Stimulated activated CD8-positive, alpha-beta memory T cell treated with anti-CD3 and anti-CD28 coated beads, Interleukin-15, amount 100 ng/mL, for 4 hours (primary cell): ENCODE measurements at places on chromosomes 16 and 17.

- DNase-seq, result no peak
Measured at GRCh38 chr17:57106107-57106835, 21.2 kb downstream of the AKAP1 start.

GRCh38 chr17:63436523-63437110 is 9.5 kb downstream of the CYB561 start:
- DNase-seq, result no peak

- no peak for DNase-seq
Measured at GRCh38 chr16:23784811-23785447, 30.1 kb downstream of the CHP2 start.

DNA sequence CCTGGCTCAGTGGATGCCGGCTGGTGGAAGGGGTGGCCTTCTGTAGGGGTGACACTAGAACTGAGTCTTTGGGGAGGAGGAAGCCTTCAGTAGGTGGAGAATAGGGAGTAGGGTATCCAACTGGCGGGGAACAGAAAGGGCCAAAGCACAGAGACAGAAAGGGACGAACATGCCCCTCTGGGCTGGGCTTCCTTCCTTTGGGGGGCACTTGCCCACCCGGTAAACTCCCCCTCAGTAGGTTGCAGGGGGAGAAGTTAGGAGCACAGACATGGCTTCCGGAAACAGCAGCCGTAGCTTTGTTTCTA is 774 bp downstream of the ENGASE start:
- no peak for DNase-seq

DNA sequence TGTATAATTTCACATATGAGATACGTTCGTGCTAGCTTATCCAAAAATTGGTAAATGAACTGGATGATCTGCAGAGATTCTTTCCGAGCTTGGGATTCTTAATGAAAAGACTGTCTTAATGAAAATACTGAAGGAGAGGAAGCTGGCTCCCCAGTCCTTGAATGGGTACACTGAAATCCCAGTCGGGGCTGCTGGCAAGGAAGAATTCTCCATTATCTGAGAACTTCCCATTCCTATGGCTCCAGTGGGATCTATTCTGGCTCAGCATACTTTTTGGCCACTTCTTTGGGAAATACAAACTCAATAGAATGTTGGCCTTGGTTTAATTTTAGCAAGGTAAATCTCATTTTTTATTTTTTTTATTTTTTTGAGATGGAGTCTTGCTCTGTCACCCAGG is 23.7 kb upstream of the SLC35B1 start:
- no peak for DNase-seq

DNA sequence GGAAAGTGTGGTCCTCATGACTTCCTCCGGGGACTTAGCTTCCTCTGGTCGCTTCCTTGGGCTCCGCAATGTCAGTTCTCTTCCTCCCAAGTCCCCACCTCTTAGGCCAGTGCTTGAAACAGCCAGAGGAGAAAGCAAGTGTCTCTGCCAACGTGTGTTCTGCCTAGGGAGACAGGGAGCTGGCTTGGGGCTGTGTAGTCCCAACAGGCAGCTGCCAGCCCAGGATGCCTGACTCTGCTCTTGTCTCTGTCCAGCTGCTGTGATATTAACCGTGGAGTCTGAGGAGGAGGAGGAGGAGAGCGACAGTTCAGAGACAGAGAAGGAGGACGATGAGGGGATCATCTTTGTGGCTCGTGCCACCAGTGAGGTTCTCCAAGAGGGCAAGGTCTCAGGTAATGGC is 13.5 kb upstream of the PLEKHG4 start:
- DNase-seq, result no peak

DNA sequence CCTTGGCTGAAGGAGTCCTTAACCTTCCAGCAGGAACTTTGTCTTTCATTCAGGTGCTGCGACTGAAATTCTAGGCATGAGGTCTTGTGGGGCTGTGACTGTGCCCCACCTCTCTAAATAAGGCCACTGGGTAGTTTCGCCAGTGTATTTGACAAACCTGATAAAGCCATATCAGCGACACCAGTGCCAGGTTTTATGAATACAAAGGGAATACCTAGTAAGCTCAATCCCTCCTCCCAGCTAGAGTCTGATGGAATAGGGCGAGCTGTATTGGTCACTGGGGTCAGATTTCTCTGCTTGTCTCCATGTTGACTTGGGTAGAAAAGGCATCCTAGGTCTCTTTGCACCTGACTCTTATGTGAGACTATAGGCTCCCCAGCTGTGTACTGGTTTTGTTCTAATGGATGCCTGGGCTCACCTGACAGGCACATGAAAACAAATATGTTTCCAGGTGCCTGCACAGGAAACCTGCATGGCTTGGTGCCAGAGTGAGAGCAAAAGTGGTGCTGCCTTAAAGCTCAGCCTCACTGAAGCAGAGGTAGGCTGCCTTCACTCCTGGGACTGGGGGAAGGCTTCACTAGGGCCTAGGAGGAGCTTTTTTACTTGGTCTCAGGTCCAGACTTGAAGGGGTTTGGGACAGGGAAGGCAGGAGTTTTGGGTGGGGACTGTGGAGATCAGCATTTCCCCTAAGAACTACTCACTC is 8.3 kb downstream of the SLC7A6 start:
- no peak for DNase-seq

GRCh38 chr16:88365244-88365865 is 17.4 kb upstream of the ZNF469 start:
- DNase-seq, result no peak

DNA sequence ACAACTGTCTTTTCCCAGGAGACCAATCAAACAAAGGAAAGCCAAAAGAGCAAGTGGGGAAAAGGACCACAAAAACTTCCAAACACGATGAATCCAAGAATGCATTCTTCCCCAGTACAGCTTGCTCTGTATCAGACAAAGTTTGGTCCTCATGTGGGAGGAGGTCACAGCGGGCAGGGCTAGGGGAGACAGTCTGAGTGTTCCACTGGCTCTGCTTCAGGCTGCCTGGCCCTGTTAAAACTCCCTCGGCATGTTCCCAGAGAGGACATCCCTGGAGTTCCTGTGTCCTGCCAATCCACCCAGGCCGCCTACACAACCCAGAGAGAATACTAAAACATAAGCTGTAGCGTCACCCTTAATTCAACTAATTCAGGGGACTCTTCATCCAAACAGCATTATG is 415.1 kb upstream of the DYNLRB2 start:
- DNase-seq, result no peak

DNA sequence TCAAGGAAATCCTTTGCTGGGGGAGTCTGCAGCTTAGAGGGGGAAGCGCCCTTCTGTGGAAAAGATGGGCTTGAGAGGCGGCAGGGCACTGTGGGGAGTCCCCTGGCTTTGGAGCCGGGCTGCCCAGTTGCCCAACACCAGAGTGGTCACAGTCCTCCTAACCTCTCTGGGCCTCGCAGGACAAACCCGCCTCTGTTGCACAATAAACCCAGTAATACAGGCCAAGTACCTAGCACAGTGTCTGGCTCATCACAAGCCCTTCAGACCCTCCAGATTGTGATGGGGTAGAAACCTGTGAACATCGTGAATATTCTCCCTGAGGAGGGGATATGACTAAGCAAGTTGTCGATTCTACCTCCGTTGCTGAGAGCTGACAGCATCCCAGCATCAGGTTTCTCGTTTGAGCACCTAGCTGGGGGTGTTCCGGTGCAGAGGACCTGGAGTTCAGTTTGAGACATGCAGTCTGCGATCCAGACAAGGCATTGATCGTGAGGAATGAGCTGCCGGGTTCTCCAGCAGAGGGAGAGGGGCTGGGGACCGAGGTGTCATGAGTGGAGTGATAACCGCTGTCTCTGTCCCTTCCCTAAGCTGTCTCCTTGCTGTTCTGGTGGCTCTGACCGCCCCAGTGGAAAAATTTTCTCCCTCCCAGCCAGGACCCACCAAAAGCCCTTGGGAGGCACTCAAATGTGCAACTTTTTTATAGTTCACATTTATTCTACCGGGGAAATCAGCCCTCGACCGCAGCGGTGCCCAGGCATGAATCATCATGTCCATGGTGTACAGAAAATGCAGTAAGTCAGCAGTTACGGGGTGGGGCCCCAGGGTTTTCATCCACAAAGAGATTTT is 161.9 kb downstream of the WSCD1 start:
- DNase-seq, result no peak

DNA sequence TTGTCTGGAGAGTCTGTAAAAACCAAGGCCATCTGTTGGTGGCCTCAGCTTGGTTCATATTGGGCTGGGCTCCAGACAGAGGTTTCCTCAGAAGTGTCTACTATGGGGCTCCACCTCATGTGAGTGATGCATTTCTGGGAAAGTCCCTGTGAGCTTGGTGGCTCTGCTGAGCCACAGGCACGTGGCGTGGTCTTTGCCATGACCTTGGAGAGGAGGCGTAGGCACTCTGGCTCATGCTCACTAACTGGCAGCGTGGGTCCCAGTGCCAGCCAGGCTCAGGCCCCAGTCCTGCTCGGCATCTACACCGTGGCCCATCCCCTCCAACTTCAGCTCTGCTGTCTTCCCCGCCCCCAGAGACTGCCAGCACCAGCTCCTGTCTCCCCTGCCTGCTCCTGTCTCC is 10.7 kb upstream of the SMTNL2 start:
- DNase-seq, result peak; percentile 54

DNA sequence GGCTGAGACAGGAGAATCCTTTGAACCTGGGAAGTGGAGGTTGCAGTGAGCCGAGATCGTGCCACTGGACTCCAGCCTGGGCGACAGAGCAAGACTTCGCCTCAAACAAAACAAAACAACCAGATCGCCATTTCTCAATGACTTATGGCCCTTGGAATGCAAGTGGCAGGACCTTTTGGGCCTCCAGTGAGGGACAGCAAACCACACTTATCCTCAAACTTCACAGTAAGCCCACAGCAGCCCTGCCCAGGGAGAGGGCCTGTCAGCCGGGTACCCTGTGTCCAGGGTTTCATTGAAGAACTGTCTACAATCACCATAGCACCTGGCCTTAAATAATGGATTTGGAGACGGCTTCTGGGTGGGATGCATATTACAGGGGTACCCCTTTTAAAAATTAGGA is 11.7 kb downstream of the TRAF4 start:
- no peak for DNase-seq

DNA sequence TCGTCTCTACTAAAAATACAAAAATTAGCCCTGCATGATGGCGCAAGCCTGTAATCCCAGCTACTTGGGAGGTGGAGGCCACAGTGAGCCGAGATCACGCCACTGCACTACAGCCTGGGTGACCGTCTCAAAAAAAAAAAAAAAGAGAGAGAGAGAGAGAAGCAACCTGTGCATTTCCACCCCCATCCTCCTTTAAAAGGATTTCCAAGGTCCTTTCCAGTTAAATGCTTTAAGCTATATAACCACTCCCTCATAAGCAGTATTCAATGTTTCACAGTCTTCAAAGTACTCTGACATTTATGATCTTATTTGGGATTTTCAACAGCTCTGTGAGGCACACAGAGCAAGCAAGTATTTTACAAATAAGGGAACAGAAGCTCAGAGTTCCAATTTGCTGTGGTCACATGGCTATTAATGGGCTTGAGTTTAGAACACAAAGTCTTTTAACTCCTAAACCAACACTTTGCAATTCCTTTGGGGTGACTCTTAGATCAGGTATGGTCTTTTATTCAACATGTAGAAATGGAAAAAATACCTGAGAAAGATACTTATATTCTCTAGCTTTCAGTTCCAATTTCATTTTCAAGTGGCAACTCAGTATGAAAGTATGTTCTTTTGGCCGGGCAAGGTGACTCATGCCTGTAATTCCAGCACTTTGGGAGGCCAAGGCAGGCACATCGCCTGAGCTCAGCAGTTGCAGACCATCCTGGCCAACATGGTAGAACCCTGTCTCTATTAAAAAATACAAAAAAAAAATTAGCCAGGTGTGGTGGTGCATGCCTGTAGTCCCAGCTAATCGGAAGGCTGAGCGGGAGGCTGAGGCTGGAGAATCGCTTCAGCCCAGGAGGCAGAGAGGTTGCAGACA is 31.3 kb downstream of the SPOP start:
- DNase-seq, result no peak

- no peak for DNase-seq
Measured at GRCh38 chr17:1909985-1910384, 80.2 kb downstream of the RPA1 start.

DNA sequence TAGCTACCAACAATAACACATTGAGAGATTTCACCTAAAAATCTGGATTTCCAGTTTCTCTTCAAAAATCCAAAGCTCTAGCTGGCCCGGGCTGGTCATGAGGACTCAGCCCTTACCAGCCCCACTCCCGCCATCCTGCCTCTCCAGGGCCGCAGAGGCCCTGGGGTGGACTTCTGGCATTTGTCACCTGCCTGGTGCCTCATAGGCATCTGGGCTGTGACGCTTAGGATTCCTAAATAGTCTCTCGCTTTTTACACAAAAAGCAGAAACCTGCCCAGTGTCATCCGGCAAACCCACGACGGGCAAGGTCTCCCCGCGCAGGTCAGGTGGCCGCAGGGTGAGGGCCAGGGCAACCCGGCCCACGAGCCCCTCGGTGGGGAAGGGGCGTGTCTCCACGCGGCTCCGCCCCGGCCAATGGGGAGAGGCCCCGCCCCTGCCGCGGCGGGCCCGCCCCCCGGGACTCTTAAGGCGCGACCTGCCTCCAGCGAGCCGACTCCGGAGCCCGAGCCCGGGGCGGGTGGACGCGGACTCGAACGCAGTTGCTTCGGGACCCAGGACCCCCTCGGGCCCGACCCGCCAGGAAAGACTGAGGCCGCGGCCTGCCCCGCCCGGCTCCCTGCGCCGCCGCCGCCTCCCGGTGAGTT is at the start of gene VASN:
Gene VASN (plus strand): TSS at position 492 of the 644 bp plus-strand sequence. CDS start 9,030 bp downstream, outside the sequence.
- DNase-seq, result peak; percentile 43

- DNase-seq, result no peak
Measured at GRCh38 chr16:1003391-1004347, 22.1 kb downstream of the SOX8 start.

DNA sequence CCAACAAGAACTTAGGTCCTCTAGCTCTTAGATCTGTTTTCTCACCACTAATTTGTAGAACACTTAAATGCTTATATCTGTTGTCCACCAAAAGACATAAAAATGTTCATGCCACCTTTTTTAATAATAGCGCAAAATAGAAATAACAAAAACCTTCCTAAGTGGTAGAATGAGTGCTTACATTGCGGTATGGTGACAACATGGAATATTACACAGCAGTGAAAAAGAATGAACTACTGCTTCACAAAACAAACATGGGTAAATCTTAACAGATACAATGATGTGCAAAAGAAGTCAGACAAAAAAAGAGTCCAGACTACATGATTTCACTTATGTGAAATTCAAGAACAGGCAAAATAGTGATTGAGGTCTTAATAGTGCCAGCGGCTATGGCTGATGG is 351.1 kb downstream of the CA10 start:
- no peak for DNase-seq

DNA sequence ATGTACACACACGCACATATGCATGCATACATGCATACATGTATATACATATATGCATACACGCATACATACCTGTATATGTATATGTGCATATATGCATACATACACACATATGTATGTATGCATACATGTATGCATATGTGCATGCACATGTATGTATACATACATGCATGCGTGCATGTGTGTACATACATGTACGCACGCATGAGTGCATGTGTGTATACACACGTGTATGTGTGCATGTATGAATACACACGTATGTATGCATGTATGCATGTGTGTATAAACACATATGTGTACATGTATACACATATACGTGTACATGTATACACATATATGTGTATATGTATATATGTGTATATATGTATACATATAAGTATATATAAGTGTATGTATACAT is 28.5 kb upstream of the DLX3 start:
- DNase-seq, result no peak

GRCh38 chr17:51608251-51608933 is 348.0 kb downstream of the UTP18 start:
- no peak for DNase-seq
